ENCODE measurements at places on chromosomes 1 and 21.

DNA sequence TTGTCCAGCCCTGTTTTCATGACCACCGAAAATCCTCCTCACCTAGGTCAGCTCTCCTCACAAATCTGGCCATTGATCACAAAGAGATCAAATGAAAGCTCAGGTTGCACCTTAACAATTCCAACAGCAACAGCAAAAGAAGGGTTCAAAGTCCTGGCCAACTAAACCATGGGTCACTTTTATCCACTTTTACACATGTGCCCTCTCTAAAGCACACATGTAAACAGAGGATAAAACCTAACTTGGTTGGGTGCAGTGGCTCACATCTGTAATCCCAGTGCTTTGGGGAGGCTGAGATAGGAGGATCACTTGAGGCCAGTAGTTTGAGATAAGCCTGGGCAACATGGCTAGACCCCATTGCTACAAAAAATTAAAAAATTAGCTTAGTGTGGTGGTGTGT lies 3.9 kb upstream of the RBM15 start:
- DNase-seq, result no peak

DNA sequence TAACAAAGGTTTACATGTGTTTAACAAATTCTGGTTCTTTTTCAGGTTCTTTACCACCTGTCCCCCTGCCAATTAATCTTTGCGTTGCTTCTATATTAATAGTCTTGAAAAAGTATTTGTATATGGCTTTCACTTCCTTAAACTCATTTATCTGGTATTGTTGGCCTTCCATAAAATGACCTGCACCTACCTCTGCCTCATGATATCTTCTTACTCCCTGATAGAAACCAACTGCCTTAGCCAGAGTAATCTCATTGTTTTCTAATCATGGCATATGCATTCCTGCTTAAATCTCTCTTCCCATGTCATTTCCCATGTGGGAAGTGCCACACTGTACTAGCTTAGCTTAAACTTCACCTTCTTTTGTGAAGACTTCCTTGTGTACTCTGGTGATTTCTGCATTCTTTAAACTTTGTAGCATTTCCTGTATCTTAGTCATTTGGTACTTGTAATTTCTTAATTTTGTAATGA lies 8.7 kb downstream of the SMG7 start:
- DNase-seq, result no peak

DNA sequence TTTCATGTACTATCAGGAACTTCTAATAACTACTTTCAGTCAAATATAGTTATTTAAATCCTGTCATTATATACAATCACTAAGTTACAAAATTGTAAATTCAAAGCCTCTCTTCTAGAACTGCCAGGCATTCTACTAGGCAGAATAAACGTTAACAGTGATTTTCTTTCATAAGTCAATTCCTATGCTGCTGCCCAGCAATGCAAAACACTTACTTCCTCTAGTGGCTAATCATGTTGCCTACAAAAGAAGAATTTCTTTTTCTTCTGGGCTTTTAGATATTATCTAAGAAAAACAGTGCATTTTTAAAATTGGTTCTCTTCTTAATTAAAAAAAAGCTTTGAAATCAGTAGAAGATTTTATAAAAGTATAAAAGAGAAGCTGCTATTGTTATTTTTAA lies 509.8 kb upstream of the ADAMTS5 start:
- DNase-seq, result no peak

GRCh38 chr1:223007935-223008334 lies 135.1 kb downstream of the TLR5 start:
- DNase-seq, result no peak

- DNase-seq, result no peak
These were observed 213.0 kb upstream of the CACYBP start for GRCh38 chr1:174786760-174787159.

GRCh38 chr1:244863491-244864252 lies 671 bp downstream of the HNRNPU start:
- DNase-seq, result no peak

- no peak for DNase-seq
These were observed 640.6 kb downstream of the PTPRU start for GRCh38 chr1:29876902-29877301.

GRCh38 chr1:209397910-209398309 lies 185.6 kb upstream of the CAMK1G start:
- DNase-seq, result no peak

DNA sequence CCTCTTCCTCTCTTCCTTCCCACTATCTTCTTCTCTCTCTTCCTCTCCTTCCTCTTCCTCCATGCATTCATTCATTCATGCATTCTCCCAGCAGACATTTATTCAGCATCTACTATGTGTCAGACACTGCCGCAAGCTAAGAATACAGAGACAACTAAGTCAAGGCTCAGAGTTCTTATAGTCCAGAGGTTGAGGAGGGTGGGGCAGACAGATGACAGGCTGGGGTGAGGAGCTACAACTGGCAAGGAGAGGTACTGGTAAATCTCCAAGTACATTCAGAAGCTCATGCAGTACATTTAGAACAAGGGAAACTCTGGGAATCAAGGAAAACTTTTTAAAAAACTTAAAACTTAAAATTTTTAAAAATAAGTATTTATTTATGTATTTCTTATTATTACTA lies 56.4 kb upstream of the FMOD start:
- DNase-seq, result no peak

DNA sequence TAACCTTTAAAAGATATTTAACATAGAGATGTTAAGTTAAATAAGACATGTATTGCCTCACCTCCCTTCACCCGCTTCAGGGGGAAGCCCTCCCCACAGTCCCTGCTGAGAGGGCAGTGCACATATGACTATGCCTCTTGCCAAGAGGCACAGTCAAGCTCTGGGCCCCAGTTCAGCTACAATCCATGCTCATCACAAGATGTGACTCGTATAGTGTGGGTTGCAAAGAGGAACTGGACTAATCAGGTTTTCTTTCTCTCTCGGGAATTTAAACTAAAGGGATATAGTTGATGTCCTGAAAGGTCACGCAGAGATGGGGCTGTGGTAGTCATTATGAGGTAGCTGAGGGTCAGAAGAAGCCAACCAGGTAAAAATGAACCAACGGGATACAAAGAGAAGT lies 35.6 kb downstream of the LYST start:
- no peak for DNase-seq

- no peak for DNase-seq
These were observed 44.6 kb upstream of the SIM2 start for GRCh38 chr21:36654324-36654723.

GRCh38 chr1:94093396-94093795 lies 27.6 kb downstream of the ABCA4 start:
- no peak for DNase-seq

DNA sequence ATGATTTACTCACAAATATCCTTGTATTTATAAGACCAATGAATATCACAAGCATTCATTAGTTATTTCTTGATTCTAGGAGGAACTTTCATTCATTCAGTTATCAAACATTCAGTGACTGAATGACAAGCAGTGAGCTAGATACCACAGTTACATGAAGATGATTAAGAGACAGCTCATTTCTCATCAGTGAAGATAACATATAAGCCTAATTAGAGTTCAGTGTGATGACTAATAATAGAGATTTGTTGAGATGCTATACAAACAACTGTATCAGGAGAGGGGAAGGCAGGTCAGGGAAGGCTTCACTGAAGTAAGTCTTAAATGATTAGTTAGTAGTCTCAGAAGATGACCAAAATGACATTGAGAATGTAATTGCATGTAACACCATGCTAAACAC lies 14.6 kb upstream of the C1orf105 start:
- DNase-seq, result no peak

Measured in A549 (cell line).